ENCODE measurements at places on chromosomes 13 and 19. TPM values are rescaled to one million over a fixed set of nuclear protein-coding genes. Genes with fewer than 3 reads are reported as not detected.

DNA sequence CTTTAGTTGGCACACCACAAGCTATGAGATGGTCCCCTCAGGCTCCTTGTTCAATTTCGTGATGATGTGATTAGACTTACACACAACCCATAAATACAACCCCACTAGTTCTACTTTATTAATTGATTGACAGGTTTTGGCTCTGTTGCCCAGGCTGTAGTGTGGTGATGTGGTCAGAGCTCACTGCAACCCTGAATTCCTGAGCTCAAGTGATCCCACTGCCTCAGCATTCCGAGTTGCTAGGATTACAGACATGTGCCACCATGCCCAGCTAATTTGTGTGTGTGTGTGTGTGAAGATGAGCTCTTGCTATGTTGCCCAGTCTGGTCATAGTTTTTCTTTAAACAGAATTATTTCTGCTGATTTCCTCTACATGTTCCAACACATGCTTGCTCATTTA lies 17.5 kb upstream of the HTR2A start:
- no peak for DNase-seq

- DNase-seq, result no peak
Measured at GRCh38 chr19:13302526-13303270, 152.5 kb downstream of the IER2 start.

- no peak for DNase-seq
Measured at GRCh38 chr13:69603144-69603853, 504.3 kb upstream of the ATXN8OS start.

DNA sequence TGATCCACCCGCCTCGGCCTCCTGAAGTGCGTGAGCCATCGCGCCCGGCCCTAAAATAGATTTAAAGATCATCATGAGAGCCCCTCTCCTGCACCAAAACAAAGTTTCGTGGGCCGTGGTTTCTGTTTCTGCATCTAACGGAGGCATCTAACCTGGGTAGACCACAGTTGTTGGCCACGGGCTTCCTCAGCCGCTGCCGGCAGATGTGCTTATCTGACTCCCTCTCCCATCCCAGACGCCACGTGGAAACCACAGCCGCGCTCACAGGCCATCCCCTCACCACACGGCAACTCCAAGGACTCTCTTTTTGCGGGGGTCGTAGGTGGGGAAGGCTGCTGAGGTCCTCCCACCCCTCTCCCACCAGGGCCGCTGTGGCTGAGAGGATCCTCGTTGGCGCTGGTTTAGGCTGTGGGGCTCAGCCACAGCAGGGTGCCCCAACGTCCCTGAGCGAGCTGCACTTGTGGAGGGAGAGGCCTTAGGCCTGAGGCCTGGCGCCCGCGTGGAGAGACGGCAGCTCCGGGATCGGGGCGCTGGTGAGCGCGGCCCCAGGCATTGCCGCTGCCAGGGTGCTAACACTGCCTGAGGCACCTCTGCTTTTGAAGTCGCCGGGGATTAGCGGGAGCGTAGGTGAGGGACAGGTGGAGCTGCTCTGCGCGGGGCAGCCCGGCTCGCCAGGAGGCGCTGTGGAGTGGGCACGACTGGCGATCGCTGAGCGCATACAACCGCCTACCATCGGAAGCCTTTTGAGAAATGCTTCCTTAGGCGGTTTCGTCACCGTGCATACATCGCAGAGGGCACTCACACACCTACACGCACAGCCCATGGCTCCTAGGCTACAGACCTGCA lies 8.9 kb downstream of the ZSCAN1 start:
- DNase-seq, result no peak

GRCh38 chr13:53237696-53238095 lies 209.1 kb downstream of the OLFM4 start:
- DNase-seq, result no peak

DNA sequence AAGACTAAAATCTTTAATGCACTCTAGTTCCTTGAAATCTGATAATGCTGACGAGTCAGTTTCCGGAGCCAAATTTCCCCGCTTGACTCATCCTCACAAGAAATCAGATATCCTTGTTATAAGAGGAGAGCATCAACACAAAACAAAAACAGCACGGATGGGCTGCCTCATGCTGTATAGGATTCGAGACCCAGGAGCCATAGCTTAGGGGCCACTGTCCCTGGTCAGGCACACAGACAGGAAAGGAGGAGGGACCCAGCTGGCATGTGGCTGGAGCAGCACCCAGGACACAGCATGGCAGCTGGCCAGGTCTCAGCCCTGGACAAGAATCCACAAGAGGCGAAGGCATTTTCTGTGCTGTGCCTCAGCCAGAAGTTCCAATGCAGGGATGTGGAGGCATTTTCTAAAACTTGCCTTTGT lies 110.2 kb upstream of the SPATA13 start:
- DNase-seq, result no peak

GRCh38 chr19:29514525-29515232 lies 11.1 kb upstream of the VSTM2B start:
- no peak for DNase-seq

GRCh38 chr13:36840718-36841250 lies 21.8 kb downstream of the RFXAP start:
- DNase-seq, result no peak

DNA sequence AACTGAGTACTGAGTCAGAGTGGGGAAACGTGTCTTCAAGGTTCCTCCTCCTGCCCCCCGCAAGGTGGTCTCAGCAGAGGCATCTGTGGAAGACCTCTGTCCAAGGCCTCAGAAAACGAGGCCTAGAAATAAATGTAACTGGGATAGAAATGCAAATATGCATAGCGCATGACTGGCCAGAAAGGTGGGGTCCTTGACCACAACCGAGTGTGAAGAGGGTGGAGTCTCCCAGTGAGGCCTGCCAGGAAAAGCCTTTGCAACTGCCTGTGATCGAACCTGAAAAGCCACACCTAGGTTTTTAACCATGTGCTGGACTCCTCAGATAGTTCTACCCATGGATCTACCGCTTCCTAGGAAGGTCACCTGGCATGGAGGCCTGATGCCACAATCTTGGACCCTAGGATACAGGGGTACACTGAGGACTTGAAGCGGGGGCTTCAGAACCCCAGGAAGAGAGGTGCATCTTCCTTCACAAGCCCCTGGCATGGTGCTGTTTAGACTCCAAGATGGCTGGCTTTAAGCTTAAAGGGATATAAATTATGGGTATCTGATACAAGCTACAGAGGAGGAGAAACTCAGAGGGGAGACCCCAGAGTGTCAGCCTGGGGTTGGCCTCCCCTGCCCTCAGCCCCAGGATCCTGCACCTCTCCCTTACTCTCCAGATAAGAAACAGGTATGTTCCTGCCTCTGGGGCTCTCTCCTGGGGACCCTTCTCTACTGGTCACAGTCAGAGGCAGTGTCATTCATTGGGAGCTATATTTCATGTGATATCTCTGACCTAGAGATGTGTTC lies 18.3 kb upstream of the SIGLEC6 start:
- no peak for DNase-seq

DNA sequence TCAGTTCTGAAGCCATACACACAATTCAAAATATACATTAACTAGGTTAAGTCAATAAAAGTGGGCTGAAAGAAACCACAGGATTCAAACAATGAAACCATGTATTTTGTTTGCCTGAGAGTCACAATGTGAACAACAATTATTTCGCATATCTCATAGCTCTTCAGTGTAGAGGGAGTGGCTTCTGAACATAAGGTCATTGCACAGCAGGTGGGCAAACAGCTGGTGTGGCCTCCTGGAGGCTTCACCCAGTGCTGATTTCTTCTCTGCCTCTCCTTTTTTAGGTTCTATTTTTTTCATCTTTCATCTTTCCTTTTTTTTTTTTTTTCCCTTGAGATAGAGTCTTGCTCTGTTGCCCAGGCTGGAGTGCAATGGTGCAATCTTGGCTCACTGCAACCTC lies 40.4 kb upstream of the ZNF254 start:
- DNase-seq, result no peak

GRCh38 chr19:51820831-51821446 lies 26.0 kb downstream of the FPR3 start:
- DNase-seq, result no peak

DNA sequence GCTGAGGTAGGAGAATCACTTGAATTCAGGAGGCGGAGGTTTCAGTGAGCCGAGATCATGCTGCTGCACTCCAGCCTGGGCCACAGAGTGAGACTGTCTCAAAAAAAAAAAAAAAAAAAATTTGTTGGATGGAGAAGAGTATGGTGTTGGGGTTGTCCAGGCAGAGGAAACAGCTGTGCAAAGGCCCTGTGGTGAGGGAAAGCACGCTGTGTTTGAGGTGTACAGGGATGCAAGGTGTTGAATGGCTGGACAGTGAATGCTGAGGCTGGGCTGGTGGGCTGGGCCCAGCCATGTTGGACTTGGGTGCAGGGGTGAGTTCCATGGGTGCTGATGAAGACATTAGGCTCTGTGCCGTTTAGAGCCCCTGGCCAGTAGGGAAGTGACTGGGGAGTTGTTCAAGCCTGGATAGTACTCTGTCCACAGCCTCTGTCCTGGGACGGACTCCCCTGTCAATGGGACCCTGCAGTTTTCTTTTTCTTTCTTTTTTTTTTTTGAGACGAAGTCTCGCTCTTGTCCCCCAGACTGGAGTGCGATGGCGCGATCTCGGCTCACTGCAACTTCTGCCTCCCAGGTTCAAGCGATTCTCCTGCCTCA lies 18.6 kb downstream of the PRR12 start:
- no peak for DNase-seq

TEKTIP1 gene
- total RNA-seq, result not detected

PSPN gene
- total RNA-seq, result 0.25 TPM

F2RL3 gene
- total RNA-seq, result 8.3 TPM

DAND5 gene
- total RNA-seq, result not detected

RXFP2 gene
- total RNA-seq, result not detected

PCSK4 gene
- 5.4 TPM for total RNA-seq

APLP1 gene
- 1.5 TPM for total RNA-seq

ZNF230 gene
- 2.0 TPM for total RNA-seq

UGGT2 gene
- total RNA-seq, result 33.4 TPM

CYP4F22 gene
- total RNA-seq, result 12.3 TPM

NOTCH3 gene
- total RNA-seq, result 76.6 TPM

Measured in vagina (tissue), 2 donors.